ENCODE measurements at places on chromosomes 2 and 18. TPM values are rescaled to one million over a fixed set of nuclear protein-coding genes. Genes with fewer than 3 reads are reported as not detected.
A peak's percentile ranks its signal among the peaks of the same experiment; 100 is the strongest.

DNA sequence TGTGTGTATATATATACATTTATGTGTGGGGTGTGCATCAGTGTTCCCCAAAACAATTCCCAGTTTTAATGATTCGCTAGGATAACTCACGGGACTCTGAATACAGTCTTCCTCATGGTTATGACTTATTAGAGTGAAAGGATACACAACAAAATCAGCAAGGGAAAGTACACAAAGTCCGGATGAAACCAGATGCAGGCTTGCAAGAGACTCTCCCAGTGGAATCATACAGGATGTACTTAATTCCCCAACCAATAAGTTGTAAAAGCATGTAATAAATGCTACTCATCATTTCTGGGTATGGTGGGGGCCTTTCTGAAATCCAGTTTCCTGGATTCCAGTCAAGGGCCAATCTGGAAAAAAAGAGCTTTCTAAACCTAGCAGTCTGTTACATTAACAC, 654.1 kb upstream of the SYT4 start:
- no peak overlapping the region for H3K4me3 ChIP-seq
- DNase-seq = no peak
- H3K36me3 ChIP-seq = no peaks in the 10 kb centered on the region
- H3K27ac ChIP-seq = no peak overlapping the region

GRCh38 chr2:63990072-63990471, 29.2 kb downstream of the VPS54 start:
- H3K27me3 ChIP-seq = no peaks in the 10 kb centered on the region
- no peak overlapping the region for H3K4me3 ChIP-seq
- DNase-seq = no peak

DNA sequence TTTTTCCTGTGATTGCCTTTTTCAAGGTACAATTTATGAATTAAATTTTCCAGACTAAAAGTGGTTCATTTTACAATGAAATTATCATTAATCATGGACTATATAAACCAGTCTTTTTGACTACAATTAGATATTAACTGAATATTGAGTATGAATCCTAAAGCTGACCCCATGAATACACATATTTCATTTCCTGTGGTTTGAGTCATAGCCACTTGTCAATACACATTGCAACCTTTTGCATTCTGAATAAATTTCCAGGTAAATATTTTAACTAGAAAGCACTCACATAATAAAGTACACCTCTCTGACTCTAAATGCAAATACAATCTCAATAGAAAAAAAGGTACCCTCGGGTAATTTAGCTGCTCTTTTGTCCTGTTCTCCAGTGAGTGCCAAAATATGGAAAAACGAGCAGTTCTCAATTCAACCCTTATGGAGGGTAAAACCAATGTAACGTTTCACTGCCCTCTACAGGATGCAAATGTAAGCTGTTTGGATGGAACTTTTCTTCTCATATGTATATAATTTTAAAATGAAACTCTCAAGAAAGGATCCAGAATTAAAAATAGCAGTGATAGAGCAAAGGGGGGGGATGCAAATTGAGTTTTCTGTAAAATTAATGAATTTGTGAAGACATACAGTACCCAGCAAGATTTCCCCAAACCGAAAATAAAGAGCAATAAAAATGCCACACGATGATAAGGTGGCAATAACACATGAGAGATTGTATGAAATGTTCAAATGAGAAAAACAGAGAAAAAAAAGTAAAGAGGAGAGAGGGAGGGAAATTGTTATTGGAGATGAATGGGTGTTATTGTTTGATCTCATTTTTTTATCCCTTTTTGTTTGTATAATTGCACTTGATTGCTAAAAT, 1795.7 kb upstream of the PIK3C3 start:
- DNase-seq = no peak
- no peaks in the 10 kb centered on the region for H3K27me3 ChIP-seq
- H3K4me3 ChIP-seq = no peak overlapping the region
- H3K36me3 ChIP-seq = no peaks in the 10 kb centered on the region

GRCh38 chr2:239249776-239250175, 151.0 kb downstream of the HDAC4 start:
- H3K4me1 ChIP-seq = peaks cover 72% of the 10 kb centered on the region
- no peaks in the 10 kb centered on the region for H3K36me3 ChIP-seq
- DNase-seq = peak; percentile 70

- H3K27ac ChIP-seq = no peak overlapping the region
- no peak for DNase-seq
- no peaks in the 10 kb centered on the region for H3K4me1 ChIP-seq
Observed at GRCh38 chr2:16462958-16463357, 202.7 kb downstream of the CYRIA start.

DNA sequence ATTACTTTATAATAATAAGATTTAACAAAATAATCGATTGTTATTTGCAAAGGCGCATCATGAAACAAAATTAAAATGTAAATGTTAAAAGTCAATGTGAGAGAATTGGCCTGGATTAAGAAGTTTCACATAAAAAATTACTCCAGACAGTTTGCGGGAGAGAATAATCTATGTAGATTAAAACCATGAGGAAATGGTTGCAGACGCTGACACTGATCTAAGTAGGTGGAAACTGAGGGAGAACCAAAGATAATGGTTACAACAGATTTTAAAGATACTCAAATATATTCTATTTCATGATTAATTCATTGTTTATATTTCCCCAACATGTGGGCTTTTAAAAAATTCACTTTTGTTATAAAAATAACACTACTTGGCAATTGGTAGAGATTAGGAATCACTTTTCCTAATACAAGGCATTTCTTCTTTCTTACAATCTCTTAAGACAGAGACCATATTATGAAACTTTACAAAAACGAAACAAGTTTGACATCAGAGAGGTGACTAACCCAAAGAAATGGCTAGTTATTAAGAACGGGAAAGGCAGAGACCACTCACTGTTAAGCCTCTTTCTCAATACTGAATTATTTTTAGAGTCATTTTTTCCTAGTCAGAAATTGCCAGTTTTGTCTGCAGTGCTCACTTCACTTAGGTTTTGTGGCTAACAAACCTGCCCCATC, 1.6 kb downstream of the KANSL1L start:
- peak overlapping the region; percentile 96 for H3K4me3 ChIP-seq
- DNase-seq = no peak
- no peaks in the 10 kb centered on the region for H3K36me3 ChIP-seq

DNA sequence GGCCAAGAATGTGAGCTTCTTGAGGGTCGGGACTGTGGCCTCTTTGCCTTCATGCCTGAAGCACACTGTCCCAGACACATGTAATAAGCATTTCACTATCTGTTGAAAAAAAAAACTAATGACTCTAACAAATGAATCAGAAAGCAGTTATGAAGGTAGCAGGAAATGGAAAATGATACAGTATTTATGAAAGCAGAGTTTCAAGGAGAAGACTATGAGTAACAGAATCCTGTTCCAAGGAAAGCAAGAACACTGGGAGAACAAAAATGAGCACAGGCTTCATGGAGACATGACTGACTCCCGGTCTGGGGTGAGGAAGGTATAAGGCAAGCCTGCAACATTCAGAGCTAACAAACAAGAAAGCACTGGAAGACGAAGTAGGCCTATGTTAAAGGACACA, 190.8 kb downstream of the RNF152 start:
- no peak overlapping the region for H3K27ac ChIP-seq
- no peaks in the 10 kb centered on the region for H3K27me3 ChIP-seq
- no peak for DNase-seq
- H3K4me3 ChIP-seq = no peak overlapping the region
- H3K36me3 ChIP-seq = no peaks in the 10 kb centered on the region
- H3K4me1 ChIP-seq = no peaks in the 10 kb centered on the region

- H3K36me3 ChIP-seq = no peaks in the 10 kb centered on the region
- no peaks in the 10 kb centered on the region for H3K27me3 ChIP-seq
- H3K4me1 ChIP-seq = peaks cover 30% of the 10 kb centered on the region
- H3K27ac ChIP-seq = peak overlapping the region; percentile 42
Observed at GRCh38 chr18:44915661-44916060, 235.0 kb downstream of the SETBP1 start.

GRCh38 chr2:239506101-239506857, 105.5 kb upstream of the HDAC4 start:
- DNase-seq = no peak
- H3K27ac ChIP-seq = no peak overlapping the region
- H3K27me3 ChIP-seq = no peaks in the 10 kb centered on the region
- no peak overlapping the region for H3K4me3 ChIP-seq

GRCh38 chr18:39318462-39318861, 1752.9 kb upstream of the CELF4 start:
- no peak overlapping the region for H3K4me3 ChIP-seq
- H3K27me3 ChIP-seq = no peaks in the 10 kb centered on the region
- no peaks in the 10 kb centered on the region for H3K4me1 ChIP-seq
- H3K36me3 ChIP-seq = no peaks in the 10 kb centered on the region
- no peak overlapping the region for H3K27ac ChIP-seq

- no peaks in the 10 kb centered on the region for H3K27me3 ChIP-seq
- no peak overlapping the region for H3K4me3 ChIP-seq
- no peaks in the 10 kb centered on the region for H3K36me3 ChIP-seq
- no peak for DNase-seq
- H3K27ac ChIP-seq = no peak overlapping the region
- no peaks in the 10 kb centered on the region for H3K4me1 ChIP-seq
Observed at GRCh38 chr2:236754271-236754944, 184.8 kb downstream of the ACKR3 start.

DNA sequence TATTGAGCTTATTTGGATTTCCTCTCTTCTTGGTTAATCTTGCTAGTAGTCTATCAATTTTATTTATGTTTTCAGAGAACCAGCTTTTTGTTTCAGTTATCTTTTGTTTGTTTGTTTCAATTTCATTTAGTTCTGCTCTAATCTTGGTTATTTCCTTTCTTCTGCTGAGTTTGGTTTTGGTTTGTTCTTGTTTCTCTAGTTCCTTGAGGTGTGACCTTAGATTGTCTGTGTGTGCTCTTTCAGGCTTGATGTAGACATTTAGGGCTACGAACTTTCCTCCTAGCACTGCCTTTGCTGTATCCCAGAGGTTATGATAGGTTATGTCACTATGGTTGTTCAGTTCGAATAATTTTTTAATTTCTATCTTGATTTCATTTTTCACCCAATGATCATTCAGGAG, 141.6 kb downstream of the ZNF236 start:
- H3K36me3 ChIP-seq = no peaks in the 10 kb centered on the region
- no peak overlapping the region for H3K27ac ChIP-seq
- no peaks in the 10 kb centered on the region for H3K27me3 ChIP-seq

GRCh38 chr18:6374340-6374739, 40.4 kb downstream of the L3MBTL4 start:
- H3K4me3 ChIP-seq = no peak overlapping the region
- DNase-seq = no peak
- no peaks in the 10 kb centered on the region for H3K4me1 ChIP-seq
- no peaks in the 10 kb centered on the region for H3K36me3 ChIP-seq

DNA sequence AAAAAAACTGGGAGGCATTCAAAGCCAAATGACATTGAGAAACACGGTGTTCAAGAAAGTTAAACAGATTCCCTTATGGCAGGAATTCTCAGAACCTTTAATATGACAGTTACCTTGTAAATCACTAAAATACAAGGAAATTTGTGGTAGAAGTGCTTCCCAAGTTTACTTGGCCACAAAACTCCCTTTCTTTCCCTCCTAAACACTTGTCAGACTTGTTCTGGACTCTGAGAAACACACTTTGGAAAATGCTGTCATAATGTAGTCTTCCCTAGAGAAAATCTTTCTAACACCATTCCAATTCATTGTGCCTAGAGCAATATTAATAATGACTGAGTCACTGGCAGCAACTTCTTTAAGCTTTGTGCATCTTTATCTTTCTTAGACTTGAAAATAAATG, 140.4 kb downstream of the ANKRD44 start:
- no peaks in the 10 kb centered on the region for H3K27me3 ChIP-seq
- no peak for DNase-seq
- H3K36me3 ChIP-seq = no peaks in the 10 kb centered on the region
- H3K27ac ChIP-seq = no peak overlapping the region
- peaks cover 14% of the 10 kb centered on the region for H3K4me1 ChIP-seq
- no peak overlapping the region for H3K4me3 ChIP-seq

DNA sequence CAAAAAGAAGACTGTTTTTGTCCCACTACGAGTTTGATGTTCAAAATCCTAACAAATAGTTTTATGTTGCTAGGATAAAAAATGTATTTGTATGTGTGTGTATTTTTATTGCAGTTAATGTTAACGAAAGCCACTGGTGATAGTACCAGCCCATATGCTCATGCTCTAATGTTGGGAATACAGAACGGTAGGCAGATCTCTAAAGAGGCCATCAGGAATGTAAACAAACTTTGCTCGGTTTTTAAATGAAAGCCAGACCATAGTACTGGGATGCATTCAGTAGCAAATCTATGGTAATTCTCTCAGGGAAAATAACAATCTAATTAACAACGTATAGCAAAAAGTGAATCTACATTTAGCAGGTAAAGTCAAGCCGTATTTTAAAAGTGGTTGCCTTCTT, 208.1 kb downstream of the NEDD4L start:
- no peaks in the 10 kb centered on the region for H3K36me3 ChIP-seq
- H3K27ac ChIP-seq = peak overlapping the region; percentile 26
- no peak for DNase-seq
- H3K27me3 ChIP-seq = no peaks in the 10 kb centered on the region

GRCh38 chr2:191947235-191947634, 100.3 kb upstream of the CAVIN2 start:
- H3K4me3 ChIP-seq = no peak overlapping the region
- H3K4me1 ChIP-seq = peaks cover 3% of the 10 kb centered on the region
- no peak overlapping the region for H3K27ac ChIP-seq
- H3K27me3 ChIP-seq = no peaks in the 10 kb centered on the region
- H3K36me3 ChIP-seq = no peaks in the 10 kb centered on the region

DNA sequence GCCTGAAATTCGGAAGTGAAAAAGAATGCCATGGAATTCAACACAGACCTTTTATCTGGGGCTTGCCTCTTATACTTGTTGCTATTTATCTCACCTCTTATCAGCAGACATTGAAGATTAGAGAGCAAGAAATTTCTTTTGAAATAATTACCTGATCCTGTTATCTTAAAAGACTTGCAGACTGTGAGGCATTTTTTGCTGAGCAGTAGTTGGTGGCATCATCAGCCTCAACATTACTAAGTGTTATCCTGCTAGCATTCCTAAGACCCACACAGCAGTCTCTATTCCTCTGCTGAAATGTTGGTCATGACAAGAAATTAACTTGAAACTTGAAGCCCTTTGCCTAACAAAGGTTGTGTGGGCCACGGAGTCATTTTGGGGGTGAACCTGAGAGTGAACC, 186.5 kb downstream of the TRIB2 start:
- no peak overlapping the region for H3K27ac ChIP-seq
- H3K27me3 ChIP-seq = no peaks in the 10 kb centered on the region
- H3K4me3 ChIP-seq = no peak overlapping the region
- DNase-seq = no peak

DNA sequence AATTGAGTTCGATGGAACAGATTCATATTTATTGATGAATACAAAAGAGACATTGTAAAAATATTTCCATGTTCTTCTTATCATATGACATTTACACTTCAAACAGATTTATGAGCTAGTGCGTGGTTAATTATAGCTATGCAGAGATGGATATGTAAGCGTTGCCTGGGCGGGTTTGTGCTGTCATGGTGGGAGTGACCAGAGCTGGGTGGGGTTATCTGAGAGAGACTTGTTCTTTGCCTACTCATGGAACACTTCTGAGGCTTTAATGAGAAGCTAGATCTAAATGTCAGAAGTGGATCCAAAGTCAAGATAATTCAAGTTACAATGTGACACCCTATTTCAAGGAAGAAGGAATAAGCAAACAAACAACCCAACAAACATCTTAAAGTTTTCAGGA, 162.3 kb upstream of the ZEB2 start:
- no peak overlapping the region for H3K27ac ChIP-seq
- no peaks in the 10 kb centered on the region for H3K4me1 ChIP-seq

Gene LOXL3
- total RNA-seq = 1.6 TPM

Gene MROH2A
- not detected for total RNA-seq

Gene ZNF397
- total RNA-seq = 60.6 TPM

Gene CEBPZ
- total RNA-seq = 36.8 TPM

Gene IL1F10
- total RNA-seq = not detected

Gene CNRIP1
- not detected for total RNA-seq

Gene SERPINB12
- not detected for total RNA-seq

Gene ABCG5
- not detected for total RNA-seq

Gene RTP5
- not detected for total RNA-seq

Gene TLK1
- 76.3 TPM for total RNA-seq

All from transverse colon (tissue), 4 donors.